ENCODE measurements at places on chromosomes 7 and 10.
A peak's percentile ranks its signal among the peaks of the same experiment; 100 is the strongest.

GRCh38 chr7:106598663-106599342, 62.2 kb downstream of the CCDC71L start:
- peak; percentile 2 for DNase-seq

- DNase-seq, result no peak
These were observed 74.7 kb downstream of the CXCL12 start for GRCh38 chr10:44309939-44310761.

DNA sequence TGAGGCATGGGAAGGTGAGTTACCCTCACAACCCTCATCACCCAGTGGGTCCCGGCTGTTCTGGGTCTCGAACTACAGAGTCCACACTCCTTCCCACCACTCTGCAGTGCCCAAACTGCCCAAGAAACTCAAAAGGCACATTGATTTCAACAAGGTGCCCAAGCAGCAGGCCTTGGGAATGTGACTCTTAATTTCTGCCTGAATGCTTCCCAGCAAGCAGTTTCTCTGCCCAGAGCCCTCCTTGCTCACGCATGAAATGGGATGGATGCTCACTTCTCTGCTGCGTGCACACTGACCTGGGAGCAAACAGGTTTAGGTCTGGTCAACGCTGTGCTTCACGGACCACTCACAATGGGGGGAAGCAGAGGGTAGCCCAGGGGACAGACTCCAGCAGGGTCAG, 77.9 kb downstream of the GRB10 start:
- no peak for DNase-seq

GRCh38 chr7:47307311-47307710, 274.6 kb downstream of the TNS3 start:
- no peak for DNase-seq

- DNase-seq, result no peak
These were observed 11.7 kb downstream of the C1QL3 start for GRCh38 chr10:16509996-16510395.

DNA sequence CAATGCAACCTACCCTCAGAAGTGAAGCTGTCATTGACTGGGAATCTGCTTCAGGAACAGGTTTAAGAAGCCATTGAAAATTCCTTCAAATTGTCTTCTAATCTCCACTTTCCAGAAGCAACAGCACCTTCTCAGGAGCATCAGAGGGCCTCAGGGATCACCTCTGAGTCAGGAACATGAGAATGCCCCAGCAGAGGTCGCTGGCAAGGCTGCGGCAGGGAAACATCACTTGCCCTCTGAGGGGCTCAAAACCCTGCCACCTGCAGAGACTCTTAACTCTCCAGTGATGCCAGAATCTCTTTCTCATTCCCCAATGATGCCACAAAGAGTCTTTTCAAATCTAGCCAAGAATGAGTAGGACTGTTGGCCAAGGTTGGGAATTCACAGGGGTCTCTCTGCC, 5.9 kb upstream of the MAPK8 start:
- no peak for DNase-seq

DNA sequence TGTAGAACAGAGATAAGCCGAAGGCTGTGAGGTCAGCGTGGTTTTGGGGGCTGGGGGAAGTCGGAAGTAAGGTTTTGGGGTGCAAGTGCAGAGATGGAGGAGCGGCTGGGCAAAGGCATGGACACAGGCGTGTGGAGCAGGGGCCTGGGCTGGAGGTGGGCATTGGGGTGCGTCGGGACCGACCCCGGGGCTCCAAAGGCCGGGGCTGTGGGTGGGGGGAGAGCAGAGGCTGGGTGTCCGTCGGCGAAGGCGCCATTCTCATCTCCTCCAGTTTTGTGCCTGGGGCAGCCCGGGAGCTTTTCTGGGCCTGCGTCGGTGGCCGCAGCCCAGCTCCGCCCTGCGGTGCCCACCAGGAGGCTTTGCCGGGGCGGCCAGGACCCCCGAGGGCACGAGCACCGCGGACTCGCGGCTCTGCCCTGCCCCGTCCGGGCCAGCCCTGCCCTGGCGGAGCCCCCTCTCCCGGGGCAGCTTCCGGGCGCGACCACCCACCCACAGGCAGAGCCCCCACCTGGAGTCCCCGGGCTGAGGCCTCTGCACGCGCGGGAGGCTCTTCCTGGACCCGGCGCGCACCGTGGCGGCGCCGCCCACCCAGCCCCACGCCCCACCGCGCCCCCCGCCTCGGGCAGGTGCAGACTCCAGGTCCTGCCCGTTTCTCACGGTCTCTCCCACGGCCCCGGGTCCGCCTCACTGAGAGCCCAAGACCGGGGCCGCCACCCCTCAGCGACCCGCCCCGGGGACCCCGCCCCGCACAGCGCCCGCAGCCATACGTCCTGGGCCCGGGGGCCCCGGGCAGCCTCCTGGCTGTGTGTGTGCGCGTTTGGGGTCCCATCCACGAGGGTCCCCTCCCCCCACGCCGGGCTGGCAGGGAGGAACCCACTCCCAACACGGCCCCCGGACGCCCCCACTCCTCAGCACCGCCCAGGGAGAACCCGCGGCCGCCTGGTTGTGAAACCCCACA, 7.7 kb upstream of the SCART1 start:
- DNase-seq, result no peak

DNA sequence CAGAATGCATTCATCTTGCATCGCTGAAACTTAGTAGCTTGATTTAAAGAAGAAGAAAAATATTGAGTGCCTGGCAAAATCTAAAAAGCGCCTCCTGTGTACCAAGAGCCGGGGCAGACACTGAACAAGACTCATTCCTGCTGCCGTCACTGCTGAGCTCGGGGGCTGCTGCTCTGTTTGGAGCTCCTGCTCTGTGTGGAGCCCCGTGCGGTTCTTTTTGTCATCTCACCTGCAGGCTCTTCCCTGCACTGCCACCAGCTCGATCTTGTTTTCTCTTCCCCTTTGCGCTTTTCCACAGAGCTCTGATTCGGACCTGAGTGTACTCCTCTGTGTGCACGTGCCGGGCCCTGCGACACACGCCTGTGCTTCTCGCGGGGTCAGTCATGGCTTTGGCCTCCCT, 462.1 kb upstream of the DPP6 start:
- DNase-seq, result no peak

DNA sequence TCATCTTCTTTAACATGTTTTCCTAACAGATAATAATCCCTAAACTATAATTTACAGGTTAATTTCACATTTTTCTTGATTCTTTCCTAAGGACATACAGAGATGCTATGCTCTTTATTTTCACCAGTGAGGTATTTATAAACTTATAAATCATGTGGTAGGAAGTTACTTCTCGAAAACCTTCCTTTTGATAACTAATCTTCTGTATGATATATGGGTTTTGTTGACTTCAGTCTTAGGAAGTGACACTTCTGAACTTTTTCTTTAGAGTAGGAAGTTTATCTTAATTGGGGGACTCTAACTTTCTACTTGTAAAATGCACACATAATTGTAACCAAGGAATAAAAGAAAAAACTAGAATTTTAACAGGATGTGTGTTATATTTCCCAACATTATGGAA, 9.8 kb upstream of the PNPLA8 start:
- no peak for DNase-seq

- no peak for DNase-seq
These were observed 1.1 kb downstream of the JMJD1C start for GRCh38 chr10:63464402-63465292.

DNA sequence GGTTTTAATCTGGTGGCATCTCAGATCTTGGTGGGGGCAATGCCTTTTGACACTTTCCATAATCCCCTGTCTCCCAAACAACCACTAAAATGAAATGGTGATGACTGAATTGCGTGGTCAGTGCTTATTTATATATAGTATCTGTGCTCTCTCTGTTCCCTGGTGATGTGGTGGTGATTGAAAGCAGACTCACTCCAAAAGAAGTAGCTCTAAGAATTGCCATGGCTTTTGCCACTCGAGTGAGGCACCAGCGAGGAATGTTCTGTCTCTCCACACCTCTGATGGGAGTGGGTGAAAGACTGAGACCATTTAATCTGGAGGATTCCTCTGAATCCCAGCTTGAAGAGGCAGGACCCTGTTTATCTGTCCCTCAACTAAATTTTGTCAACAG, 2.8 kb downstream of the DUSP5 start:
- DNase-seq, result no peak

- no peak for DNase-seq
These were observed 154.9 kb upstream of the ITGB1 start for GRCh38 chr10:33112831-33113455.

DNA sequence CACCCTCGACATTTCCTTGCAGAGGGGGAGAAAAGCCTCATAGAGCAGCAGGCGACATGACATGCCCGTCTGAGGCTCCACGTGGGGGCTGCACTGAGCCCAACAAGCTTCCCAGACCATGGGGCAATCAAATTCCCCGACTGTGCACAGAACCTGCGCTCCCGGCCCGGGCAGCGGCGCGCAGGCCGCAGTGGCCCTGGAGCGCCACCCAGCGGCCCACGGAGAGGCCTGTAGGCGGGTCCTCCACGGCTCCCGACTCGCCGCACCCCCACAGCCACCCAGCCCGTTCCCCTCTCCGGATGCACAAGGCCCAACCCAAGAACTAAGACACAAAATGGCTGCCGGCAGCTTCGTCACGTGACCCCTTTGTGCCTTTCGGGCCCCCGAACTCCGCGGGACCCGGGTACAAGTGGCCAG, 816 bp downstream of the EPC1 start:
- DNase-seq, result peak; percentile 88

GRCh38 chr7:121119047-121119446, 130.5 kb downstream of the CPED1 start:
- no peak for DNase-seq

GRCh38 chr10:117470733-117471132, 71.8 kb upstream of the EMX2 start:
- DNase-seq, result no peak

- no peak for DNase-seq
These were observed 6.0 kb downstream of the RHOBTB1 start for GRCh38 chr10:60937784-60938654.

GRCh38 chr10:11687779-11688447, 54.3 kb upstream of the ECHDC3 start:
- DNase-seq, result no peak

GRCh38 chr10:131431533-131431932, 120.0 kb upstream of the TCERG1L start:
- DNase-seq, result no peak

DNA sequence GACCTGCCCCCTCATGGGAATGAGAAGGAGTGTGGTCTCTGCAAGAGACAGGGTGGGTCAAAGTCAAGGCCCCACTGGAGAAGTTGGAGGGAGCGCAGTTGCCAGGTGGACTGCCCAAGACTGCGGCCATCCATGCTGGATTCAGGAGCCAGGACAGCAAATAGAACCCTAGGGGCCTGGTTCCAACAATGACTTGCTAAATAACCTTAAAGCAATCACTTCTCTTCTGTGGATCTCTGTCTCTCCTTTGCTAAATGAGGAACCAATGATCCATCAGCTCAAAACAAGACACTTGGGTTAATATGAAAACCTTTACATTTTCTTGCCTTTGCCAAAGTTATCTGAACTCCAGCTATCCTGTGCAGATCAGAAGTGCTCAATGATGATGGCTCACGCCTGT, 12.6 kb upstream of the YWHAG start:
- DNase-seq, result no peak

- DNase-seq, result no peak
These were observed 15.6 kb downstream of the ASB4 start for GRCh38 chr7:95501261-95501832.

- no peak for DNase-seq
These were observed 6.4 kb upstream of the PRTFDC1 start for GRCh38 chr10:24958721-24959381.

- no peak for DNase-seq
These were observed 13.7 kb upstream of the ATE1 start for GRCh38 chr10:121941532-121941931.

GRCh38 chr7:107889992-107890391, 991 bp upstream of the DLD start:
- DNase-seq, result no peak

DNA sequence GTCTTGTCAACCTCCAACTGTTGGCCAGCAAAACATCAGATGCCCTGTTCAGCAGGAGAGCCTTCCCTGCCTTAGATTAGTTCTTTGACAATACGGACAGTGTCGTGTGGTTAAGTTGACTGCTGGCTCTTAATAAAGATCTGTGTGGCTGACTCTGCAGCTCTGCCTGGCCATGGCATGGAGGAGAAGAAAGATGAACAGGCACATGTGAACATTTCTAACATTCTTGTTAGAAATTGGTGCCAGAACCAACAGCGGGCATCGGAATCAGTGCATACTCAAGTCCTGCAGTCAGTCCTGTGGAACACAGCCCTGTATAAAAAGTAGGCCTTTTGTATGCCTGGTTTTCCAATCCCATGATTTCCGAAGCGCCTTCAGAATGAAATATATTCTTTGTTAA, 455.6 kb downstream of the POM121L12 start:
- DNase-seq, result no peak

DNA sequence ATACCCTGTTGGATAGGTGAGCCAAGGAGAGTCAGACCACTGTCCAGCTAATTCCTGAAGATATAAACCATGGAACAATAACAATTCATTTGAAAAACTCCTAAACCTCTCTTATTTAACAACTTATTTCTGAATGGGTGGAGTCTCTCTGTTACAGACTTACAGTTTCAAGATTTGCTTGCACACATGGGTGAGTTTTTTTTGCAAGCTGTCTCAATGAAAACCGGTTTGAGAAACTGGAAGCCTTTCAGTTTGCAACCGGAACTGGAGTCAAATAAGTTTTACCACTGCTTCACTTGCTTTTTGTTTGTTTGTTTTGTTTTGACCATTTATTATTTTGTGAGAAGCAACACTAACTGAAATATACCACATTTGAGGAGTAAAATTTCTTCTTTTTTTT, 243.8 kb downstream of the MTERF1 start:
- DNase-seq, result no peak

GRCh38 chr7:30349170-30349569, 64.8 kb downstream of the ZNRF2 start:
- no peak for DNase-seq

DNA sequence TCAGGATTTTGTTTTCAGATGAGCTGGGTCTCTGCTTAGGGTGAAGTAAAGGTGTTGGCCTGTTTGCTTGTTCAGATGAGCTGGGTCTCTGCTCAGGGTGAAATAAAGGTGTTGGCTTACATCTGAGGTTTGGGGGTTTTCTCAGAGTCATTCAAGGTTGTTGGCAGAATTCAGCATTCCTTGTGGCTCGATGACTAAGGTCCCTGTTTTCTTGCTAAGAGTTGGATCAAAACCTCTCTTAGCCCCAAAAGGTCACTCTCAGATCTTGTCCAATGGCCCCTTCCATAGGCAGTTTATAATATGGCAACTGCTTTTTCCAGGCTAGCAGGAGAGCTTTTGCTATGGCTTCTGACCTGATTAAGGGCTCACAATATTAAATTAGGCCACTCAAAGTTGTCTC, 106.6 kb downstream of the ADAM22 start:
- DNase-seq, result no peak

GRCh38 chr10:49356181-49356580, 39.7 kb downstream of the DRGX start:
- DNase-seq, result no peak

- DNase-seq, result no peak
These were observed 135.9 kb upstream of the CCDC6 start for GRCh38 chr10:60042262-60042661.

GRCh38 chr7:122675011-122675410, 23.9 kb downstream of the RNF133 start:
- DNase-seq, result no peak

DNA sequence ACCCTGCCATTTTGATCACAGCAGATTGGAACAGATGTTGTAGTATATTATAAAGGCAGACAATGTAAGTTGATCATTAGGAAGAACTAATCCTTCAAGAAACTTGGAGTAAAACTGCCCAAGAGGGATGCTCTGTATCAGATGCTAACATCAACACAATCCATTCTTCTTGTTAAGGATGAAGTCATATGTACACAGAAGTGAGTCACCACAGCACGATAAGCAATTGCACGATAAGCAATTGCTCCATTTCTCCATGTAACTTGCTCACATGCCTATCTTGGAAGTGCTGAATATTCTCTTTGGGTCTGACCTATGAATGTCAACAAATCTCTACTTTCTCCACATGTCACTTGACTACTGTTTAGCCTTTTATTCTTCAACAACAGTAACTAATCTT, 41.5 kb upstream of the DMTF1 start:
- DNase-seq, result no peak

Data from stimulated activated CD8-positive, alpha-beta memory T cell treated with anti-CD3 and anti-CD28 coated beads, Interleukin-7, amount 100 ng/mL, for 1 hour (primary cell).